Tibial nerve (tissue), 4 donors: ENCODE measurements at places on chromosomes 2 and 18. TPM values are rescaled to one million over a fixed set of nuclear protein-coding genes. Genes with fewer than 3 reads are reported as not detected.

DNA sequence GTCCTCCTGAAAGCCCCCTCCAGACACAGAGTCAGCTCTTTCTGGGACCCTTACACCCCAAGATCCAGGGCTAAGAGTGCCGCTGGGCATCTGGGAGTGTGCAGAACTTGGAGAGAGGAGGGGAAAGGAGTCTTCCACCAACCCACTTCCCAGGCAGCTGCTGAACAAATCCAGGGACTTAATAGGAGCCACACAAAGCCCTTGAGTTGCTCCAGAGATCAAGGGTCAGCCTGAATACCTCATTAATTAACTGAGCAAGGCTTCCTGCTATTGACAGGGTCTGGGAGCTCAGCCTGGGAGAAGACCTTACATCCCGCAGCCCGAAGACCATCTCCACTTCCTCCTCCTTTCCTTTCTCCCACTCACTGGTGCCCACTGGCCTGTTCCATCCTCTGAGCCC, 108.3 kb downstream of the CELF4 start:
- no peak for DNase-seq

GRCh38 chr2:169397697-169398096, 35.4 kb upstream of the LRP2 start:
- no peak for DNase-seq

DNA sequence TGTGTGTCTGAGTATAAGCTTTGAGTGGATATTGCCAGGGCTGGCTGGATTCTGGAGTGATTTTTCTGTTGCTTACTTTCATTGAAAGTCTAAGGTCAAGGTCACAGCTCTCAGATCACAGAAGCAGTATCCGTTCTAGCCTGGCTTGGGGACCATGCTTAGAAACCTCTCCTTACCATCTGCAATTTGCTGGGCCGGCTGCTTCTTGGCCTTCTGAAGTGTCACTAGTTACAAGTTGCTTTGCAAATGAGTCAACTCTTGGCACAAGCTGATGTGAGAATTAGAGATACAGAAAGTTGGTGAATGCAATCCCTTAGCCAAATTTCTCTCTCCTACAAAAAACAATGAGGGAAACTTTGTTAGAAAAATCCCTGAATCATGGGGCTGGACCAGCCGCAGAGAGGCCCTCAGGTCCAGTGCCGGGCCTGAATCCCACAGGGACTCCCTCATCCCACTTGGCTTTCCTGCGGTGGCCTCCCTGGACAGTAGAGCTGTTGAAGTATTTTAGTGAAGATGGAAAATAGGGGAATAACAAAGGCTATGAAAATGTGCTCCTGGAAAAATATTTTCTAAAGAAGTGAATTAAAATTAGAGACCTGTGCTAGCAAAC, 92.7 kb upstream of the CNGA3 start:
- no peak for DNase-seq

Gene SNTG2
- total RNA-seq: 9.0 TPM

Gene ITGA4
- 10.7 TPM for total RNA-seq
